GM12864 (cell line): ENCODE measurements at places on chromosomes 5 and 9.

DNA sequence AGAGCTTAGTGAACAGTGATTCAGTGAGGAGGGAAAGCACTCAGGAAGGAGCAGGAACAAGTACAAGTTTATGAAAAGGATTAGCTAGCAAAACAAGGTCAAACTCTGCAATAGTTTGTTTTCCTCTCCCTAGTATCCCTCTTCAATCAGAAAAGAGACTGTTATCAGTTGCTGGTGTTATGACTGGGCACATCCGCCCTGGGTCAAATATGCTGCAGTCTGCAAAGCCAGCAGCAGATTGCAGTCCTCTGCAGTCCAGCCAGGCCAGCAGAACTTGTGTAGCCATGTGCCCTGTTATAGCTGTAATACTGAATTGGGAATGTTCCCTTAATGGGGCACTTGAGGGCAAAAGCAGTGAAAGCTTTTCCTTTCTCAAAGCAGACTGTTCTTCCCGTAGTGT is 12.0 kb downstream of the PCDHAC2 start:
- no peak for DNase-seq

- no peak for DNase-seq
These were observed 338.2 kb downstream of the BNC2 start for GRCh38 chr9:16532272-16532671.

DNA sequence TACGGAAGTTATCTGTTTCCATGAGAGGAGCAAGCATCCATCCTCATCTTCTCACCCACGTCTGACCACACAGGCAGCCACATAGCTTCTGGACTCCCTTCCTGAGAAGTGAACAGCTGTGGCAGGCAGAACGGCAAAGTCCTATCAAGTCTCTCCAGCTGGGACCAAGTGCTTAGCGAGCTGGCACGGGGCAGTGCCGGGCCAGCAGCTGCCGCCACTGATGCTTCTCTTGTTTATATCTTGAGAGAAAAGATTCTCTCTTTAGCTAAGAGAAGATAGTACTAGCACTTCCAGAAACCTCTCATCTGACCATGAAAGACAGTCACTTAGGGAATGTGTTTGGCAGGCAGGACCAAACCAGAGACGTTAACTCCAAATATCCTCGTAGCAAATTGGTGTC is 37.2 kb downstream of the PLAC8L1 start:
- DNase-seq = no peak

- no peak for DNase-seq
These were observed 71.6 kb upstream of the HSPB3 start for GRCh38 chr5:54383941-54384340.

DNA sequence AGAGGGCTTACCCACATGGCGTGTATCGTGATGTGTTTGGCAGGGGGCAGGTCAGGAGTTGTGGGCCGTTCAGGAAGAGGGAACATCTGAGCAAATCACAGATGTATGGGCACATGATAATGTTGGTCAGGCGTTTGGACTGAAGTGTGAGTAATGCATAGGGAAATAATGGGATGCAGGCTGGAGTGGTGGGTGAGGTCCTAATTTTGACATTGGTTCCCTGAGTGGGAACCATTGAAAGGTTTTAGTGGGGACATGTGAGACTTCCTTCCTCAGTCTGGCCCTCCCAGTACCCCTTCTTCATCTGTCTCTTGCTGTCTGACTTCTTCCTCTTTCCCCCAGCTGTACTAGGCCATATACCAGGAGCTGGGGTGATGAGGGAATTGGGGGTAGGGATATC is 7.6 kb downstream of the OTULIN start:
- no peak for DNase-seq

- DNase-seq = no peak
These were observed 949.7 kb upstream of the NUDT12 start for GRCh38 chr5:104512063-104512825.

DNA sequence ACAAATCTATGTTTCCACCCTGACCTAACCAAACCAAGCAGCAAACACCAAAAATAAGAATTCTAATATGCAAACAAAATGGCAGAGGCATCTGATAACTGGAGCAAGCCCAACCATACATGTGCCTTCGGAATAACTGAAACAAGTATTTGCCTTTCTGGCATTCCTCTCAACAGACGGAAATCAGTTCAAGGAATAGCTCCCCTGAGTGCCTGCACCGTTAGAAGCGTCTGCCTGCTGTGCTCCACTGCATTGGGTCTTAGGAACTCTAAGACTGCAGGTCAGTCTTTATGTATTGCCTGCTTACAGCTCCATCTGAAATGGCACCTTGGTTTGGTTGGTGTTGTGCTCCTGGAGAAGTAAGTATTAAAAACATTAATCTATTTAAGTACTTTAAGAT is 98.5 kb downstream of the MRPS27 start:
- DNase-seq = no peak

DNA sequence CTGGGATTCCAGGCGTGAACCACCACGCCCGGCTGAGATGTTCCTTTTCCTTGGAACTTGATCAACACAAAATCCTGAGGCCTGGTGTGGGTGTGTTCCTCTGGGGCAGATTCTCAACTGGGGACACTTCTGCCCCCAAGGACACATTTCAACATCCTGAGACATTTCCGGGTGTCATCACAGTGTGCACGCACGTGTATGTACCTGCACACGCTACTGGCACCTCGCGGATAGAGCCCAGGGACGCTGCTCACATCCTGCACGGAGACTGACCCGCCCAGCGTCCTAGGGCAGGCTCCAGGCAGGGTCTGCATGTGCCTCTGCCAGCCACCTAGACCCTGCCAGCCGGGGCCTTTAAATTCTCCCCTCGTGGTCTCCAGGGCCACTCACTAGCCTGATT is 8.0 kb downstream of the SAPCD2 start:
- no peak for DNase-seq

DNA sequence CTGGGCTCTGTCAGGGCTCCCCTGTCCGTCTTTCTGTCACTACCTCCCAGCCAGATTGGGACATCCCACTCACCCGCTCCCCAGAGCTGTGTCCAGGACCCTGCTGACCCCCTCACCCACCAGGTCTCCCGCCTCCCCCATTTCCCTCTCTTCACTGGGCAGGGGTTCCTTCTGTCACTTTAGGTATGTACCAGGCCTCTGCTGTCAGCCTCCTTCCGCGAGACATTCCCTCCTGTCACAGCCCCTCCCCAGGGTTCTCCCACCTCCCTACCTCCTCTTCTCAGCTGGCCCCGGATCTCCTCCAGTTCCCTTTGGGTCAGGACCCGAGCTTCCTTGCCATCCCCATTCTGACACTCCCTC is 488 bp downstream of the POLR1E start:
- no peak for DNase-seq

- DNase-seq = no peak
These were observed 383.6 kb downstream of the CCDC171 start for GRCh38 chr9:15936306-15936921.

GRCh38 chr5:87361031-87361445 is 51.7 kb downstream of the CCNH start:
- DNase-seq = no peak

- no peak for DNase-seq
These were observed 79.4 kb downstream of the PHF2 start for GRCh38 chr9:93655621-93656425.

GRCh38 chr9:110537841-110538646 is 41.5 kb downstream of the SVEP1 start:
- no peak for DNase-seq

- DNase-seq = no peak
These were observed 525.5 kb upstream of the CCNG1 start for GRCh38 chr5:162911873-162912272.

DNA sequence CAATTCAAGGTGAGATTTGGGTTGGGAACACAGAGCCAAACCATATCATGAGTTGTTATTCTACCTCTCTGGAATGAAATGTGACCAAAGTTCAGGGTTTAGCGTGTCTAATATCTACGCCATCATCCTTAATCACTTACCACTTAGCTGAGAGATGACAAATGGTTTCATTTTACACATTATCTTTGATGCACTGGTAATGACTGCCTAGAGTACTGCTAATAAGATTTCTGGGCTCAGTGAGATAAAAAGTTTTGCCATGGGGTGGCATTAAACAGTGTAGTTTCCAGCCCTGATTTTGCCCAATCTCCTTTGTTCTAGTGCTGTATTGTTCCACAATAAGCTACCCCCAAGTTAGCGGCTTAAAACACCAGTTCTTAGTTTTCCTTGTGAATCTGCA is 367.2 kb downstream of the MLLT3 start:
- DNase-seq = no peak

DNA sequence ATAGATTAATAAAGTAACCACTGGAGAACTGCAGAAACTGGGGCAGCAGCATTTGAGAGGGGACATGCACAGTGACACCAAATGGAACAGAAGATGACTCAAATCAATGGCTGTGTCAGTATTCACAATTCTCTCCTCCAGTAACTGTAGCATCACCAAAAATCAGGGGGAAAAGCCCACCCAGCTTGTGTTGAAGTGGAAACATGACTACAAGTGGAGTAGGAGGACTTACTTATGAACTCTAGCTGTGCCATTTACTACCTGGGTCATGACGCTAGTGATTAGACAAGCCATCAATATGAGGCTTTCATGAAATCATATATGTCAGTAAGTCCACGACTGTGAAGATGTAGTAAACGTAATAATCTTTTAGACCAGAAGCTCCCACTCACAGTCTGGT is 199.8 kb upstream of the PTGER4 start:
- DNase-seq = no peak

- no peak for DNase-seq
These were observed 78.8 kb upstream of the NFIL3 start for GRCh38 chr9:91502475-91502874.

- no peak for DNase-seq
These were observed 230.6 kb downstream of the EBF1 start for GRCh38 chr5:158869092-158869491.

GRCh38 chr5:151021746-151022145 is 1.4 kb downstream of the GPX3 start:
- DNase-seq = no peak

- DNase-seq = no peak
These were observed 6.8 kb downstream of the SLC1A3 start for GRCh38 chr5:36613241-36613640.

DNA sequence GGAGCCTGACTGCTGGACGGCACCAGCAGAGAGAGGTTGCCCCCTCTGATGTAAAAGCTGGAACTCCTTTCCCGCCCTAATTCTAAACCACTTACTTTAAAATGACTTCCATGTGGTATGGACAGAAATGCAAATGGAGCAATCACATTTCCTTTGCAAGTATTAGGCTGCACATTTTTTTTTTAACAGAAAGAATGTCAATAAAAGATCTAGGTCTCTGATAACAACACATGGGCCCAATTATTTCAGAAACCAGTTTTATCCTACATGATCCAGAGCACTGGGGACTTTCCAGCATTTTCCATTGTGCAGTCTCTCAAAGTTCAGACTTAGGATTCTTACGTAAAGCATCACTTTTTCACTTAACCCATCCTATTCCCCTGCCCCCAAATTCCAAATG is 203.7 kb downstream of the NXNL2 start:
- DNase-seq = no peak

DNA sequence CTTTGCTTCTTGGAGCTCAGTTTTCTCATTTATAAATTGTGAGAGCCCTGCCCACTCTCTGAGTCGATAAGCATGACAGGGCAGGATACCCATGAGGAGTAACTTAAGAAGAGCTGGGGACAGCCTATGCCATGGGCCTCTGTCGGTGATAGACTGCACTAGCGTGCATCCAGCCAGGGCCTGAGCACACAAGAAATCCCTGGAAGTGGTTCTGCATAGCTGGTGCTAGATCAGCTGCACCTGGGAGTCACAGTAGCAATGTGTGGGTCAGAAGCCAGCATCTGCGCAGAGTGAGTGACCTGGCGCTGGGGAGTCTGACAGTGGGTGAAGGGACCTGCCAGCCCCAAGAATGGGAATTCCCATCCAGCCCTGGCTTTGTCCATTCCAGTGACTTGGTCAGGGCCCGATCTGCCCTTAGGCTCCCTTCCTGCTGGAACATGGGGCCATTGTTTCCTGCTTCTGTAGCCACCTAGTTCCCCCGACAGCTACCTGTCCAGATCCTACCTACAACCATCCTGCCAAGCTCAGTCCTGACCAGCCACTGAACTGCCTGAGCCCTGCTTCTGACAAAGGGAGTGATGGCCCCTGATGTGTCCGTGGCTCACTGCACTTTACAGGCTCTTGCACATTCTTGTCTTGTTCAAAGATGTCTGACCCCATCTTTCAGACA is 35.9 kb upstream of the NANS start:
- no peak for DNase-seq

GRCh38 chr5:104126980-104127379 is 564.4 kb upstream of the NUDT12 start:
- no peak for DNase-seq

DNA sequence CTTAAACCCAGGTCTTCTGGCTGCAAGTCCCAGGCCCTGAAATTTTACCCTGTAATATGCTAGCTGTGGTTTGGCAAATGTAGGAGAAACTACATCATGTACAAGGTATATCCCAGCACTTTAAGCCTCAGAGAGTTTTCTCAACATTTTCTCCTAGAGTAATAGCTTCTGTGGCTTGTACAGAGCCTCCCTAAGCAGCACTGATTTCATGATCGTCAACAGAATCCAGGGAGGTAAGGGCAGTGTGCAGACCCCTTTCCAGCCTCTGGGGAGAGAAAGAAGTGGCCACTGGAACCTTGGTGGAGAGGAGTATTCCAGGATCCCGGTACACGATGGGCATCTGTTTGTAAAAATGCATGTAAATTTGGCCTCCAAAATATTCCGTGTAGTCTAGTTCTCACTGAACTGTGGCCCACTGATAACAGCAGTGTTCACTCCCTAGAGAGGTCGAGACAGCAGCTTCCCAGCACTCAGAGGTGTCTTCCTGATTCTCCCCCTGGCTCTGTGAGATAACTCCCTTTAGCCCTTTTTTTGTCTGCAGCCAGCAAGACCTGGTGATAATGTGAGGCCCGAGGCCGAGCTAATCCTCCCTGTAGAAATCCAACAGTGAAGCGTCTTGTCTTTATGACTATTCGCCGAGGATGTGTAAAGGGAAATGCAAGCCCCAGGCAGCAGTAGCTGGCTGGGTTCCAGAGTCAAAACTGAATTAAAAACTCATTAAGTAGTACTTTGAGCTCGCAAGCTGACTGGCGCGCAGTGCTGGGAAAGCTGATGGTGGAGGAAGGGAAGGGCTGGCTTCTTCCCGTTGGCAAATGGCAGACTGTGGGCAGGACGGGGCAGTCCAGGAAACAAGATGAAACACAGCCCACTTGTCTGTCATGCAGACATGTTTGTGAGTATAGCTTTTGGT is 59.0 kb downstream of the MAP1B start:
- no peak for DNase-seq
